ENCODE measurements at places on chromosomes 13 and 19. TPM values are rescaled to one million over a fixed set of nuclear protein-coding genes. Genes with fewer than 3 reads are reported as not detected.

The OR7G1 gene
- polyA plus RNA-seq: not detected

The ZNF610 gene
- polyA plus RNA-seq: 11.7 TPM

The RFPL4A gene
- polyA plus RNA-seq: not detected

The TNNI3 gene
- polyA plus RNA-seq: not detected

Data from Purkinje cell (primary cell).